ENCODE measurements at places on chromosomes 3 and 15. TPM values are rescaled to one million over a fixed set of nuclear protein-coding genes. Genes with fewer than 3 reads are reported as not detected.

The SUSD5 gene
- total RNA-seq: 1.5 TPM

The ZNF660 gene
- 2.9 TPM for total RNA-seq

DNA sequence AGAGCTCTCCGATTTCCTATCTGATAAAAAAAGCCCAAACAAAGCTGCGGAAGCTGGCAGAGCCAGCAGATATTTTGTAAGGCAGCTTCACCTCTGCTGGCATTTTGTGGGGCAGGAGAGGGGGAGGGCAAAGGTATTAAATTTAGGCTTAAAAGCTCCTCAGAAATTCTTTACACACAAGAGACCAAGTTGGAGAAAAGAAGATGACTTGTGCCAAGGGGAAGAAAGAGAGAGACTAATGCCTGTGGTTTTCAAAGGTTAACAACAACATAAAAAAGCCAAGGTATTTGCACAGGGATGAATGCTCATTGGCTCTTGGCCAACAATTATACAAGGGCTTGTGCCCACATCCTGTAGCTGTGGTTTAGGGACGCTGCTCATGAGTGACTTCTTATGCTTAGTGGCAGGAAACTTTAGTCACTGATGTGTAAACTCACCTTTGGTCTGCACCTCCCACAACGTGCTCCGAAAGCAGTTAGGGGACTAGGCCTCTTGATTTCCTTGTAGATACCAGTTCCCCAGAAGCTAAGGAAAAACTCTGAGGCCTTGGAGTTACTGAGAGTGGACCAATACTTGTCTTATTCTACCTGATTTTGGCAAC lies 152.9 kb downstream of the TPRG1 start:
- no peak overlapping the region for H3K27ac ChIP-seq
- no peaks in the 10 kb centered on the region for H3K27me3 ChIP-seq
- no peaks in the 10 kb centered on the region for H3K36me3 ChIP-seq
- no peak for DNase-seq
- H3K4me3 ChIP-seq: no peak overlapping the region

GRCh38 chr3:111012388-111013248 lies 59.0 kb upstream of the NECTIN3 start:
- H3K4me3 ChIP-seq: no peak overlapping the region
- H3K27me3 ChIP-seq: no peaks in the 10 kb centered on the region
- no peak for DNase-seq
- H3K4me1 ChIP-seq: no peaks in the 10 kb centered on the region
- H3K36me3 ChIP-seq: no peaks in the 10 kb centered on the region

DNA sequence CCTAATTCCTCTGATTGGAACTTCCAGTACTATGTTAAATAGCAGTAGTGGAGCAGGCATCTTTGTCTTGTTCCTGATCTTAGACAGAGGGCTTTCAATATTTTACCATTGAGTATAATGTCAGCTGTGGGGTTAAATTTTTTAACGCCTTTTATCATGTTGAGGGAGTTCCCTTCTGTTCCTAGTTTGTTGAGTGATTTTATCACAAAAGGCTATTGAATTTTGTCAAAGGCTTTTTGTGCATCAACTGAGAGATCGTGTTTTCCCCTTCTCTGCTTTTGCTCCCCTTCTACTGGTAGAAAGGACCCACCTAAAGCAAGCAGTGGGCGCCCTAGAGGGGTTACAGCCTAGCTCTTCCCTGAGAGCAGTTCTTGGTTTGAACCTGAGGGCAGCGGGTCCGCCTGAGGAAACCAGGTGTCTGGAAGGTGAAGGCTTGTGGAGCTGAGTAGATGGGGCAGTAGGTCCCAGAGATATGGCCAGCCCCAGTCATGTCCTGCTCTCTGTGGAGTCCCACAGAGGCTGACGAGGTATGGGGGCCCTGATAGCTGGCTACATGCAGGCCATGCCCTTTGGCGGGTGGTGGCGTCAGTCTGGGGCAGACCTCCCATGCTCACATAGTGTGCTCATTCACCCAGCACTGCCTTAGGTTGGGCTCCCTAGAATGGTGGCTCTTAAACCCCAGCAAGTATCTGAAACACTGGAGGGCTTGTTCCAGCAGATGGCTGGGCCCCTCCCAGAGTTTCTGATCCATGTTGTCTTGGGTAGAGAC lies 11.3 kb downstream of the HDAC11 start:
- DNase-seq: no peak
- H3K27ac ChIP-seq: no peak overlapping the region
- H3K4me1 ChIP-seq: peaks cover 16% of the 10 kb centered on the region
- H3K4me3 ChIP-seq: no peak overlapping the region
- peaks cover 35% of the 10 kb centered on the region for H3K36me3 ChIP-seq

- no peak for DNase-seq
- no peak overlapping the region for H3K4me3 ChIP-seq
Observed at GRCh38 chr3:42613462-42613861, 13.0 kb downstream of the NKTR start.

DNA sequence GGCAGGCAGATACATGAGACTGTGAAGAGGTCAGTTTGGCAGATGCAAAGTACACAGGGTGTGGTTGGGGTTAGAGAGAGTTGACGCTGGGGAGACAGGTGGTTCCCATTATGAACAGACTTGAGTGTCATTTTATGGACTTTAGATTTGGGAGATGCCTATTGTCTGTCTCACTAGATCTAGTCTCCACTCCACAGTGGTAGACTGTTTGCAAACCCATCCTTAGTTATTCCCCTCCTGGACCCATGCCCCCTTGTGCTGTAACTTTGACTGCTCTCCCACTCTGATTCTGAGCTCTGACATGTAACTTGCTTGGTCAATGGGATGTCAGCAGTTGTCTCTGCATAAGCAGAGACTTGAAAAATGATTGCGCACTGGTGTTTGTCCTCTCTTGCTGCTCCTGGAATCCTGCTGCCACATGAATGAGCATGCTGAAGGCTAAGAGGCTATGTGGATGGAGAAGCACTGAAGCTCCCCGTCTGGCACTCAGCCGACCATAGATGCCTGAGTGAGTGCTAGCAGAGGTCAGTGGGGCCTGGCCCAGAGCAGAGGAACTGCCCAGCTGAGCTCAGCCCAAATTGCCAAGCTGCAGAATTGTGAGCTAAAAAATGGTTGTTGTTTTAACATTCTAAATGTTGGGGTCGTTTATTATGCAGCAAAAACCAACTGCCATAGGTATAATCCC lies 88.2 kb downstream of the FAM43A start:
- H3K4me1 ChIP-seq: peaks cover 33% of the 10 kb centered on the region
- H3K27ac ChIP-seq: peak overlapping the region; percentile 38
- no peak for DNase-seq
- no peaks in the 10 kb centered on the region for H3K36me3 ChIP-seq
- H3K4me3 ChIP-seq: no peak overlapping the region

The GALNT15 gene
- 320 TPM for total RNA-seq

DNA sequence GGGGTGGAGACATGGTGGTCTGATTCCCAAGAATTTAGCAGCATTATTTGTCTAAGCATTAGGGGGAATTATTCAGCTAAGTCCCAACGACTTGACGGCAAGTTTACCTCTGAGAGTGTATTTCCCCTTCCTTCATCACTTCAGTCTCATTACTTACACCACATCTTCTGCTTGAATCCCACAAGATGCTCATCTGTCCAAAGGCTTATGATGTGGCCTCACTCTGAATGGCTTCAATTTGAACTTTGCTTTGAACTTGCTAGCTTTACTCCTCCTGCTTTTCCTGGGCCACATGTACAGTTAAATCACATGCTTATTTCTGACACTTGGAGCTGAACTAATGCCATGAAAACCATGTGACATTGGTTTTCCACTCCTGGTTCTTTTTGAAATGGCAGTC lies 231.3 kb upstream of the SATB1 start:
- DNase-seq: no peak
- no peaks in the 10 kb centered on the region for H3K27me3 ChIP-seq
- no peak overlapping the region for H3K4me3 ChIP-seq

The TRH gene
- total RNA-seq: not detected

- DNase-seq: no peak
- H3K4me3 ChIP-seq: peak overlapping the region; percentile 77
- H3K36me3 ChIP-seq: no peaks in the 10 kb centered on the region
- H3K27ac ChIP-seq: peak overlapping the region; percentile 71
- peaks cover 39% of the 10 kb centered on the region for H3K4me1 ChIP-seq
- no peaks in the 10 kb centered on the region for H3K27me3 ChIP-seq
Observed at GRCh38 chr15:61227269-61227949, 1.7 kb downstream of the RORA start.

- H3K4me1 ChIP-seq: peaks cover 68% of the 10 kb centered on the region
- H3K27me3 ChIP-seq: no peaks in the 10 kb centered on the region
Observed at GRCh38 chr3:146536681-146537080, 7.7 kb downstream of the PLSCR1 start.

The ST8SIA2 gene
- total RNA-seq: 0.57 TPM

The STAC gene
- total RNA-seq: 7.1 TPM

- H3K27ac ChIP-seq: no peak overlapping the region
- no peaks in the 10 kb centered on the region for H3K27me3 ChIP-seq
- DNase-seq: no peak
- H3K36me3 ChIP-seq: no peaks in the 10 kb centered on the region
Observed at GRCh38 chr3:168604767-168605166, 509.0 kb upstream of the GOLIM4 start.

The CILP gene
- total RNA-seq: 68.9 TPM

The NUTM1 gene
- not detected for total RNA-seq

The VGLL3 gene
- 45.6 TPM for total RNA-seq

The GP5 gene
- not detected for total RNA-seq

DNA sequence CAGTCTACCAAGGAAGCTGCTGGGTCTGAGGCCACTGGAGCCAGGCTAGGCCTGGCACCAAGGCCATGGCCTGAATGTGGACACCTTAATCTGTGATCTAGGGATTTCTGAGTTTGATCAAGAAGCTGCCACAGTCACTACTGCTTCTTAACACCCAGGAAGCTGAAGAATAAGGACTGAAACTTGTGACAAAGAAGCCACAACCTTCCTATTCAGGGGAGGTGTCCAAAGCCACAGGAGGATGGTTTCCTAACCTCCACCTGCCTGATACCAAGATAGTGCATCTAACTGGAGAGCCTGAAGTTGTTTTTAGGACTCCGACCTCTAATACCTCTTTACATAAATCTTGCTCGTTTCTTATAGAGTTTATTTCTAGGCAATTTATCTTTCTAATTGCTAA lies 5.5 kb upstream of the ANO10 start:
- H3K4me3 ChIP-seq: no peak overlapping the region
- no peaks in the 10 kb centered on the region for H3K27me3 ChIP-seq
- peaks cover 4% of the 10 kb centered on the region for H3K4me1 ChIP-seq
- DNase-seq: no peak
- H3K36me3 ChIP-seq: no peaks in the 10 kb centered on the region

DNA sequence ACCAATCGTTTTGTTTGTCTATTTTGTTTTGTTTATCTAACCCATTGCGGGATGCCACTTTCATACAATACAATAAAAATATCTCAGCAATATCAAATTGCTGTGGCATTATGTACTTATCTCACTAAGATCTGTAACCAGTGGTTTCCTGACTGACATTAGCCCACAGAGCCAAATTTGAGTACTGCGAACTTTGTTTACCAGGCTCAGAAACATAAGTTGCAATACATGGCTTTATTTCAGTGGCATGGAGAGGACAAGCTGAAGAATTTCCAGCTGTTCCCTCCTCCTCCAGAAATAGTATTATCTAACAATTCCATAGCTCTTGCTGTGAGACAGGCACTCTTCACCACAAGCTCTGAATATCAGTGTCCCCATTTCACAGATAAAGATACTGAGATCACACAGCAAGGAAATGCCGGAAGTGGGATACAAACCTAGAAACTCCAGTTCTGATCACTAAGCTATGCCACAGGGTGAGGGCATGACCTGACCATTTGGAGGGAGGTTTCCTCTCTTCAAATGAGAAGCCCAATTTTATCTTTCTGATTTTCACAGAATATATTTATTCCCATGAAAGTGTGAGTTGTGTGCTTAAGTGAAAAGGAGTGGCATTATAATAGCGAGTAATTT lies 469.9 kb upstream of the CBLB start:
- no peak for DNase-seq
- no peak overlapping the region for H3K27ac ChIP-seq
- no peak overlapping the region for H3K4me3 ChIP-seq
- H3K36me3 ChIP-seq: no peaks in the 10 kb centered on the region
- H3K27me3 ChIP-seq: no peaks in the 10 kb centered on the region
- H3K4me1 ChIP-seq: no peaks in the 10 kb centered on the region

The GOLGA8S gene
- total RNA-seq: 0.17 TPM

DNA sequence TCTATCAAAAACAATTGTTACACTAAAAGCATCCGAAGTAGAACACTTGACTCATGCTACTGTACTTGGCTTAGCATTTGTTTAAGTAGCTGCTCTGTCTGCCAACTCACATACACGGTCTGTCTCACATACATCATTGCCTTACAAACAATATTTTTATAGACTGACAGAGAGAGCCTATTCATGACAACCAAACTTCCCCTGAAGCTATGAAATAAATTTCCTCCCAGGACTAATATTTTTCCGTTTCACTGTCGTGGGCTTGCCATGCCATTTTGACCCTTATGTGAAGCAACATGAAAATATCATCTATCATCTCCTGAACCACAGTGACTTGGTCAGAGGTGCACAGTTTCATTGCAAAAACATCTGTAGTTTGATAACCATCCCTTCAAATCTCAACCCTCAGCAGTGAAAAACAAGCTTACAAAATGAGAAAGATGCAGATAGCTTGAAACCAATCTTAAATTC lies 66.5 kb upstream of the PYGO1 start:
- H3K36me3 ChIP-seq: no peaks in the 10 kb centered on the region
- DNase-seq: no peak
- no peak overlapping the region for H3K27ac ChIP-seq
- no peaks in the 10 kb centered on the region for H3K4me1 ChIP-seq
- no peaks in the 10 kb centered on the region for H3K27me3 ChIP-seq
- H3K4me3 ChIP-seq: no peak overlapping the region

DNA sequence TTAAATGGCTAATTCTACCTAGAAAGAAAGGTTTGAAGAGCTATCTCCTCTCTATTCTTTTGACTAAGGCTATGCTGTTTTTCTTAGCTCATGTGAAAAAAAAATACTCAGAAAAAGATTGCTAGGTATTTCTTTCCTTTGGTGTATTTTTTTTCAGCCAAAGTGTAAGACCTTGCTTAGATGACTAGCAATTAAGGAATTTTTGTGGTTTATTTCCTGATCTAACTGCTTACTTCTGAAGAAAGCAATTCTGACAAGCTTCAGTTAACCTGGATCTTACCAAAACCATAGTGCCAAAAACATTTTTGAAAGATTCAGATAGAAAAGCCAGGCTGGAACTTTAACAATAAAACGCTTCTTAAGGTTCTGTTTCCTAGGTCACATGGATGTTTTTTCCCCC lies 315.6 kb downstream of the SOX2 start:
- H3K4me1 ChIP-seq: no peaks in the 10 kb centered on the region
- no peak for DNase-seq
- H3K27me3 ChIP-seq: no peaks in the 10 kb centered on the region
- no peak overlapping the region for H3K27ac ChIP-seq
- no peaks in the 10 kb centered on the region for H3K36me3 ChIP-seq

DNA sequence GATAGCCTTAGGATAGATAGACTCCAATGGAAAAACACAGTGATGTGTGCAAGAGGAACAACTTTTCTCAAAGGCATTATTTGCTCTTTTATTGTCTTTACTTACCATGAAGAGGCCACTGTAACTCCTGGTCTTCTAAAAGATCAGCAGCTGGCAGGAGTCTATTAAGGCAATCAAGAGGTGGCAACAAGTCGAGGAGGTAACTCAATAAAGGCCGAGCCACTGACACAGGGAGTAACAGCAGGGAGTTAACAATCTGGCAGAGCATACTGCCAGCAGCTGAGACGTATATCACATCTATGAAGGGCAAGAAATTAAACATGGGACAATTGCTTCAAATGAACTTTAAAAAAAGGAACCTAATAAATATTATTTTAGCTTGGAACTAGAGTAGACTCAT lies 106.2 kb downstream of the HERC1 start:
- H3K27me3 ChIP-seq: no peaks in the 10 kb centered on the region
- H3K36me3 ChIP-seq: peaks cover 90% of the 10 kb centered on the region
- H3K4me3 ChIP-seq: no peak overlapping the region
- H3K27ac ChIP-seq: no peak overlapping the region

The LMCD1 gene
- 167 TPM for total RNA-seq

All from esophagus muscularis mucosa (tissue), 4 donors.